ENCODE measurements at places on chromosomes 11 and 22.

DNA sequence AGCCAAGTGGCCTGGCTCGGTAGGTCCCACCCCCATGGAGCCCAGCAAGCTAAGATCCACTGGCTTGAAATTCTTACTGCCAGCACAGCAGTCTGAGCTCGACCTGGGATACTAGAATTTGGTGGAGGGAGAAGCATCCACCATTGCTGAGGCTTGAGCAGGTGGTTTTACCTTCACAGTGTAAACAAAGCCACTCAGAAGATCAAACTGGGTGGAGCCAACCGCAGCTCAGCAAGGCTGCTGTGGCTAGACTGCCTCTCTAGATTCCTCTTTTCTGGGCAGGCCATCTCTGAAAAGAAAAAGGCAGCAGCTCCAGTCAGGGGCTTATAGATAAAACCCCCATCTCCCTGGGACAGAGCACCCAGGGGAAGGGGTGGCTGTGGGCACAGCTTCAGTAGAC lies 22.3 kb upstream of the OR5B21 start:
- peak; percentile 11 for DNase-seq

DNA sequence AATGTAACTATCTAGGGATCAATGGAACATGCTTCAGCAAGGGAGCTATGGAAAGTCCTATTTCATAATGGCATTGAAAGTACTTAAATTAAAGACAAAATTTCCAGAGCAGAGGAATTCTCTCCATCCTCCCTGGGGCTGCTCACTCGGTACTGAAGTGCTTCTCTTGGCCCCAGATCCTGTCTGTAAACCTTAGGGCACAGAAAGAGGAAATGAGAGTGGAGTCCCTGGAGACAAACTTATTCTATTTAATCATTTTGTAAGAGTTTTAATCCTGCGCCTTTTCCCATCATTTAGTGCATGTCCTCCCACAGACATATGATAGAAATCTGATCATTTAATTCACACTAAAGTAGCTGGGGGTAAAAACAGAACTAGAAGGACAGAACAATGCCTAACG lies 20.9 kb upstream of the PAMR1 start:
- DNase-seq: no peak

- peak; percentile 97 for DNase-seq
These were observed 2.9 kb downstream of the DIXDC1 start for GRCh38 chr11:111939836-111940604.

- DNase-seq: no peak
These were observed 504.6 kb downstream of the BRD1 start for GRCh38 chr22:49322861-49323622.

DNA sequence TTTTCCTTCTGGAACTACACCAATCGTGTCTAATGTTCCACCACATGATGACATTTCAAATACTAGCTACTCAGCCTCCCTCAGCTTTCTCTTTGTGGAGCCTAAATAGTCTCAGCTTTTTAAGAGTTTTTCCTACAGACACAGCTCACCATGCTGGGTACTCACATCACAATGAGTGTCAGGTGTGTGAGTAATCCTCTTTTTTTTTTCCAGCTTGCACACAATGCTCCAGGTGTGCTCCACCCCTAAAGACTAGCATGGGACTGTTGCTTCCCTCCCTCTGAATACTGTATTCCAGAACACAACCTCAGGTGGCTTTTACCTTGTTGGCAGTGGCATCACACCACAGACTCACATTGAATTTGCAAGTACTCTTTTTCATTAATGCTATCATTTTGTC lies 11.7 kb downstream of the BTG4 start:
- DNase-seq: peak; percentile 45

DNA sequence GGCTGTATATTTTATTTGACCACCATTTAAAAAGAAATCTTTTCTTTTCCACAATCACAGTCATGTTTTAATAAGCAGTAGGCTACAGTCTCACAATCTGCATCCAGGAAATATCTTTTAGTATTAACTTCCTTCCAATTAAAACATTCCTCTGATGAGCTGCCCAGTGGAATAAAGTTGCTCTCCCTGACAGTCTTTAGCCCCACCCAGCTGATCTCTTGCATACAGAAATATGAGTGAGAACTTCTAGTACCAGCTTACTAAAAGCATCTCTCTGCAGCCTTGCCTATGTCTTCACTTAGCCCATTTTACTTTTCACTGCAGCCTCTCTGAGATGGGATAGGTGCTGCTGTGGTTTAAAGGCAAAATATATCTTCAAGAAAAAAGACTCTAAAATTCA lies 143.4 kb upstream of the ANO3 start:
- no peak for DNase-seq

GRCh38 chr11:50298182-50298988 lies 265.7 kb downstream of the OR4C45 start:
- DNase-seq: no peak

GRCh38 chr22:49566693-49567092 lies 261.0 kb downstream of the BRD1 start:
- DNase-seq: no peak

DNA sequence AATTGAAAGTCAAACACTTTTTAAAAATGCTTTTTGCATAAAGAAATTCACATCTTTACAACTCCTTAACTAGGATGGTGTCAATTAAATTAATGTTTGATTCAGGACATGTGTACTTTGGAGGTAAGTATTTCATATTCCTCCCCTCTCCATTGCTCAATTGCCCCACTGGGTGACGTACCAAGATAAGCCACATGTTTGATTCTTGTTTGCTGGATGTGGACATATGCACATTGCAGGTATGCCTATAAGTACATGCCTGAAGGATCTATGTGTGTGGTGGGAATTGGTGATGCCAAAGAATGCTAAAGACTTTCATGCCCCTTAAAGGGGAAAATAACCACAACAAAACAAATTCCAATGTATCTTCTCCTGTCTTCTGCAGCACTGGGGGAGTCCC lies 5.8 kb downstream of the CD44 start:
- DNase-seq: peak; percentile 35

DNA sequence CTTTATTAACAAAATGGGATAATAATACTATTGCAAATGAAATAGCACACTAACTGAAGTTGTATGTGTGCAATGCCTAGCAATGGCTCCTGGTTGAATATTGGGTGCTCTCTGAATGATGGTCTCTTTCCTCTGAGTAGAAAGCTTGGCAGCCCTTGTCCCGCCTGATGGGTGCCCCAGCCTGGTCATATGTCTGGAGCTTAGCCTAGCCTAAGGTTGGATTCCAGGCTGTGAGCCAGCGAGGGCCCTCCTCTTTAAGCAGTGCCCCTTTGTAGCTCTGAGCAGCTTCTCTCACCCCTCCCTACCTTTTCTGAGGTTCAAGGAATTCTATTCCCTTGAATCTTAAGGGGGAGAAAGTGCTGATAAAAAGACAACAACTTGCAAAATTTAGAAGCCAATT lies 499.9 kb downstream of the NTM start:
- DNase-seq: no peak

DNA sequence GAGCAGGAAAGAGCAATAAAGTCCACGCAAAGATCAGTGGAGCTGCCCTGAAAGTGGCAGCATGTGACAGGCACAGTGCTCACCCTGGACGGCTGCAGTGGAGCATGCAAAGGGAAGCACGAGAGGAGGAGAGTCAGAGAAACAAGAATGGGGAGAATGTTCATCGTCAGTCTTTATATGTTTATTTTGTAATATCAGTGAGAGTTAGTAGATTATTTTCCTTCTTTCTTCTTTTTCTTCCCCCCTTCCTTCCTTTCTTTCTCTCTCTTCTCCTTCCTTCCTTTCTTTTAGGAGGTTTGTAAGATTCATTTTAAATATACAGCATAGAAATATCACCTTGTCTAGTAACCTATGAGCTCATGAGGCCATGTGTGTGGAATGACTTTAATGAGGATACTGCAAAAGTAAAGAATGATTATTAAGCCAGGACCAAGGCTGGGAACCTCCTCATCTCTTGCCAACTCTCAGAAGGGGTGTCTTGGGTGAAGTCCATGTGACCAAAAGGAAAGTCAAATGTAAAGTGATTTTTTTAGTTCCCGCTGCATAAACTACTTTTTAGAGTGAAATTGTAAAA lies 321.1 kb downstream of the AASDHPPT start:
- no peak for DNase-seq

- no peak for DNase-seq
These were observed 132.5 kb downstream of the CACNA1I start for GRCh38 chr22:39703091-39703490.

- DNase-seq: no peak
These were observed 18.0 kb downstream of the ST13 start for GRCh38 chr22:40838486-40838885.

DNA sequence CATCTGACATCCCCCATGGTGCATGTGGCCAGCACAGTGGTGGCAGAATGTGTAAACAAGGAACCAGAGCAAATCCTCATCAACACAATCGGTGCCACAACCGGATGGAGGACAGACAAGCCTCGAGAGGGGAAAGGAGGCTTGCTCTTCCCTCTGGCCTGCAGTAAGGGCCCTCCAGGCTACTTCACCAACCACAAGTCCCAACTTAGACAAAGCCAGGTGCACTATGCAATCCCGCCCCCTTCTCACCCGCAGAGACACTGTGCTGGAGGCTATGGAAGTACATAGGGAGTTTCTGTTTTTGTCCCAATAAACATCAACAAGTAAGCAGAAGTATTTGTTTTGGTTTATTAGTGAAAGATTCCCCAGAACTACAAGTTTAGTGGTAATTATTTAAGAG lies 54.3 kb downstream of the SPATA19 start:
- no peak for DNase-seq

GRCh38 chr11:74453373-74453975 lies 13.9 kb downstream of the KCNE3 start:
- DNase-seq: peak; percentile 84

DNA sequence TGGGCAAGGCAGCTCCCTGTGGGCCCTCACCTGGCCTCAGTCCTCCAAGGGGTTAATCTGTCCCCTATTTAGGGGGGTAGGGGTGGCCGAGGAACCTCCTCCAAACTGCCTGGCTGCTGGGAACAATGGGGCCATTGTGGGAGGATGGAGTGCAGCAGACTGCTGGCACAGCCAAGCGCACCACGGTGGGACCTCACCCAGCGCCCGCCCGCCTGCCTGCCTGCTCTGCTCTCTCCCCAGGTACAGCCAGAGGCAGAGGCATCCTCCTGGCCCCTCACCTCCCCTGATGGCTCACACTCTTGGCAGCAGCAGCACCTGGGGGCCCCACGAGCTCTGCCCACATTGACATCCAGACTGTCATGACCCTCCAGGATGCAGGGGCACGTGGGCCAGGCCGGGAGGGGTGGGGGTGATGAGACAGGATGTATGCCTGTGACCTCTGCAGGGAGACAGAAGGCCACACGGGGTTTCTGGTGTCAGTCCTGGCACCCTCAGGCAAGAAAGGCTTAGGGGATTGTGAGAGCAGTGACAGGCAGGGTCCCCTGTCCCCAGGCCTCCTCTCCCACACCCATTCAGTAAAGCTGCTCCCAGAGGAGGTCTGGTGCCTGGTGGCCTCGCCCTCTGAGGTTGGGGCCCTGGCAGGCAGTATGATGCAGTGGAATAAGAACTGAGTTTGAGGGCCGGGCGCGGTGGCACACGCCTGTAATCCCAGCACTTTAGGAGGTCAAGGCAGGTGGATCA lies 11.4 kb downstream of the BCL9L start:
- DNase-seq: peak; percentile 86

- no peak for DNase-seq
These were observed 18.1 kb downstream of the P2RX3 start for GRCh38 chr11:57356268-57356667.

- DNase-seq: no peak
These were observed 17.2 kb upstream of the UVRAG start for GRCh38 chr11:75797792-75798191.

- DNase-seq: no peak
These were observed 7.1 kb upstream of the TMA7B start for GRCh38 chr22:39953101-39953500.

- no peak for DNase-seq
These were observed 4.7 kb downstream of the GUCD1 start for GRCh38 chr22:24550028-24550901.
